AG04450 (cell line): ENCODE measurements at places on chromosomes 1 and 21.

- peak; percentile 30 for DNase-seq
Measured at GRCh38 chr1:229258031-229258756, 12.7 kb upstream of the RAB4A start.

DNA sequence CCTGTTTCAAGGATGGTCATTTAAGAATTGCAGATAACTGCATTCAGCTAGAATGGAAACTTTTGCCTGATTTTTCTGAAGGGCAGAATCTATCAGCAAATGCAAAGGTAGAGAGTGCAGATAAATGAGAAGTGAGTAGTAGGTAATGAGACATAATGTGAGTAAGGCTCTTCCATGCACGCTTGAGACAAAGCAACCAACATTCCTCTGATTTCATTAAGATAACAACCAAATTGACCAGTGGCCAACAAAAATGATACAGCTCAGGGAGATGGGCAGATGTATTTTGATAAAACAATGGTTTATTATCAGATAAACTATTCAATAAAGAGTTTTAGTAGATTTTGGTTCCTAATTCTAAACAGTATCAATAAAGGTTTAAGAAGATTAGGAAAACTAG, 404.4 kb upstream of the PBX1 start:
- DNase-seq = no peak

- no peak for DNase-seq
Measured at GRCh38 chr1:207847116-207847515, 63.8 kb downstream of the CD34 start.

GRCh38 chr1:48068206-48068605, 71.0 kb upstream of the TRABD2B start:
- DNase-seq = no peak

GRCh38 chr21:17532292-17532691, 19.4 kb downstream of the CXADR start:
- no peak for DNase-seq

- DNase-seq = no peak
Measured at GRCh38 chr1:219897914-219898313, 30.4 kb downstream of the SLC30A10 start.

DNA sequence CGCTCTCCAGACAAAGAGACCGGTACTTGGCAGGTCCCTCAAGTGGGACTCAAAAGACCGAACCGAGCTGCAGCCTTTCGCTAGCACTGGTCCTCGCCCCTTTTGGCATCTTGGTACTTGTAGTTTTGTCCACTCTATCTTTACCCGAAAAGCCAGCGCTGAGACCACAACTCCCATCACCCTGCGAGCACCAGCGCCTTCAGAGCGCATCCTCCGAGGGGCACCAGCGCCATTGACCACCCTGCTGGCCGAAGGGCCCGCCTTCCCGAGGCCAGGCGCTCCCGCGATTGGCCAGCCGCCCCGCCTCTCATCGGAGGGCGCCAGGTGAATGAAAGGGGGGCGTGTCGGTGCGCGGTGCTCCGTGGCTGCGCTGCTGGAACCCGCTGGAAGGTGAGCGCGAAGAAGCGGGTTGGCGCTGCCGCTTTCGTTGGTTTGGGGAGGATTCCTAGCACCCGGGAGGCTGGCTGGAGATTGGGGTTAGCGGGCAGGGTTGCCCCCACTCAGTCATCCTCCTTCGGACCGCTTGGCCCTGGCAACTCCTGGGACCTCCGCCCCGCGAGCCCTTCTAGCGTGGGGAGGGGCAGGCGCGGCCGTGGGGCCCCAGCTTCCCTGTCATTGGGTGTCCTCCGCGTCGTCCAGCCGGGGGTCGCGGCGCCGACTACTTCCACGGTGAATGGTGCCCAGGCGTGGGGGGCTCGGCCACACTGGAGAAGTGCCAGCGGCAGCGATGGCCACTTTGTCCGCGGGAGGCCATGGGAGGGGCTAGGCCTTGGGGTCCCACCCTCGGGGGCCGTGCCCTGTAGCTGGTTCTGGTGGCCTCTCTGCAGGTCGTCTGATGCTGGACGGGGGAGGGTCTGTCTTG, at the start of gene ZBTB8B:
ZBTB8B (plus strand) TSS at position 357 of the 862 bp plus-strand sequence. CDS start 5,553 bp downstream, outside the sequence.
- peak; percentile 10 for DNase-seq

DNA sequence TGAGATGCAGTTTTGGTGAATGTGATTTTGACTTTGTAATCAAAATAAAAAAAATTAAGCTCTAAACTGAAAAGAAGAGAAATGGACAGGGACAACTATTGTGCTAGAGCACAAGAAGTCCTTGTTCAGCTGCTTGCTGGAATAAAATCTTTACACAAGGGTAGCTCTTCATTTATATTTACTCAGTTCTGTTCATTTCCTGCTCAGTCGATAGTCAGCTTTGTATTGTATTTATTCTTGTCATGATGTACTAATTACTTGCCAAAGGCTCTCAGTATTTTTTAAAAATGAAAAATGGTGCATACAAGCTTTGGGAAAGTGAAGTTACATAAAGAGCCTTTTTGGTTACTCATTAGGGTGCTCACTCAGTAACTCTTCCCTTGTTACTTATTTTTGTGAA, 17.8 kb downstream of the F5 start:
- no peak for DNase-seq

GRCh38 chr1:150566589-150567340, 12.6 kb downstream of the MCL1 start:
- no peak for DNase-seq

DNA sequence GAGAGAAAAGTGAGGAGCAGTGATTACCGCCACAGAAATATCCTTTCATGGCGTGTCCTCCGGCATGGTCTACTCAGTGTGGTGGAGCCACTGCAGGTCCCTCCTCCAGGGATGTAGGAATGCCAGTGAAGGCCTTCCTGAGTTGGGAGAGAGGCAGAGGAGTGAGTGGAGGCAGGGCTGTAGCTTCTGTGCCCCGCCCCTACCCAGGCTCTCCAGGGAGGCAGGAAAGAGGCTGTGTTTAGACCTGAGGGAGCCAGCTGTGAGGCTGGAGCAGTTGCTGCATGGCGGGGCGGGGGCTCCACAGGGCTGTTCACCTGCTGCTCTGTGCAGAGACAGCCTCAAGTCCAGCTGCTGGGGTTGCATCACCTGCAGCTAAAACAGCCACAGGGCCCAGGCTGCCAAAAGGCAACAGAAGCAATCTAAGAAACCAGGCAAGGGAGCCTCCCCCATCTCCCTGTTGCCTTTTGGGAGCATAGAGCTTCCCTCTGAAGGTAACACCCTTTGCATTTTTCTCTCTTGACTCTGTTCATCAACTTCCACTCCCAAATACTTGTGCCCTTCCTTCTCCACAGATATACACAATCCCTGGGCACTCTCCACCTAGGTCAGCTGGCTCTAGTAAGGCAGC, 801 bp upstream of the ANXA9 start:
- DNase-seq = no peak

DNA sequence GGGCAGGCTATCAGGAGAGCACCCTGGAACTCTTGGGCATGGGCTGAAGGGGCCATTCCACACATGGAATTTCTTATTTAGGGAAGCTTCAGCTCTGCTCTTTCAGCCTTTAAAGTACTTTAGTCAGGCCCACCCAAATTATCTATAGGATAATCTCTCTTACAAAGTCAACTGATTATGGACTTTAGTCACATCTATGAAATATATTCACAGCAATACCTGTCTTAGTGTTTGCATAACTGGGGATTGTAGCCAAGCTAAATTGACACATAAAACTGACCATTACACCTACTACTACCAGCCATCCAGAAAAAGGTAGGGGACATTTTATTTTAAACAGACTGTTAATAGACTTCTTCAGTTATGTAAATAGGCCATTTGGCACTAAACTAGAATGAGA, 114.9 kb upstream of the VANGL1 start:
- DNase-seq = no peak

DNA sequence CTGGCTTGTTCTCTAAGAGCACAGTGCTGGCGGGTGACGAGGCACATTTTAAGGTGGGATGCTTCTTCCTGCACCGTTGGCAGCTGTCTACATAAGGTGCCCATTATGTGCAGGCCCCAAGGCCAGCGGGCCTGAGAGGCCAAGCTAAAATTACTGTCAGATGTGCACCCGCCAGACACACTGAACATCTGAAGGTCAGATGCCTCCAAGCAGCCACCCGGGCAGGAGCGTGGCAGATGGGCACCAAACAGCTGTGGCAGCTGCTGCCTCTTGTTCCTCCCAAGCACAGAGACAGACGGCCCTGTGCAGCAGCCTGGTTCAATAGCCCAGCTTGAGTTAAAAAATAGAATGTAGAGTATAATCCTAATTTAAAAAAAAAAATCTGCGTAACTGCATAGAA, 211.9 kb upstream of the EDN2 start:
- DNase-seq = no peak

- no peak for DNase-seq
Measured at GRCh38 chr1:226654668-226655055, 84.4 kb downstream of the ITPKB start.

DNA sequence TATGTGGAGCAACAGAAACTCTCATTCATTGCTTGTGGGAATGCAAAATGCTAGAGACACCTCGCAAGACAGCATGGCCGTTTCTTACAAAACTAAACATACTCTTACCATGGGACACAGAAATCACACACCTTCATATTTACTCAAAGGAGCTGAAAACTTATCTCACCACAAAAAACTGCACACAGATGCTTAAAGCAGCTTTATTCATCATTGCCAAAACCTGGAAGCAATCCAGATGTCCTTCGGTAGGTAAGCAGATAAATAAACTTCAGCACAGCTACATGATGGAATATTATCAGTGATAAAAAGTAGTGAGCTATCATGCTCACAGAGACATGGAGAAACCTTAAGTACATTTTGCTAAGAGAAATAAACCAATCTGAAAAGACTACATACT, 124.3 kb downstream of the RERE start:
- DNase-seq = no peak

- no peak for DNase-seq
Measured at GRCh38 chr1:241957692-241958494, at the start of gene BECN2. BECN2 (plus strand) TSS chr1:241957767; CDS start chr1:241957767, 0 bp downstream.

- DNase-seq = no peak
Measured at GRCh38 chr1:174657893-174658292, 210.1 kb downstream of the GPR52 start.

GRCh38 chr1:242718967-242719366, 194.5 kb upstream of the PLD5 start:
- DNase-seq = no peak

- DNase-seq = no peak
Measured at GRCh38 chr1:243543501-243543900, 287.7 kb downstream of the SDCCAG8 start.

- DNase-seq = no peak
Measured at GRCh38 chr21:33256019-33256418, 10.1 kb upstream of the IL10RB start.

GRCh38 chr1:211484755-211485479, 7.0 kb downstream of the RD3 start:
- no peak for DNase-seq

DNA sequence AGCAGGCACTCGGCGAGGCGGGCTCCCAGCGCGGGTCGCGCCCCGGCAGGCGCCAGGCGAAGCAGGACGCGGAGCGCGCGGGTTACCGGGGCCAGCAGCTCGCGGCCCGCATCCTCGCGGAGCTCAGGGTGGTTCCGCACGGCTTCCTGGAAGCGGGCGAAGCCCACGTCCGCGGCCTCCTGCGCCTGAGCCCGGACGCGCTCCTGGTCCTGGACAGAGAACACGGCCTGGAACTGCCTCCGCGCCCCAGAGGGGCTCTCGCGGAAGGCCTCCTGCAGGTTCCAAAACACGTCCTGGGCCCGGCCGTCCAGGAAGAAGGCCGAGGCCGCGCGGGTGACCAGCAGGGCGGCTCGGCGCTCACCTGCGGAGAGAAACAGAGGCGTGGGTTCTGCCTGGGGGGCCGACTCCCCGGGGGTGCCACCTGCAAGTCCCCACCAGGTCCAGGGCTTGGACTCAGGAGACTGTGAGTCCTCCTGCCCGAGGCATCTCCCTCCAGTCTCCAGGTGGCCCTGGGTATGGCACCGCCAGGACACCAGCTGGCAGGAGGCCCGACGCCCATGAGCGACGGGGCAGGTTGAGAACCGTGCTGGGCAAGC, 11.4 kb downstream of the TTC34 start:
- no peak for DNase-seq

GRCh38 chr1:119340861-119341261, 27.7 kb upstream of the HAO2 start:
- DNase-seq = no peak

- DNase-seq = no peak
Measured at GRCh38 chr1:154572468-154573167, 5.0 kb downstream of the CHRNB2 start.

- DNase-seq = no peak
Measured at GRCh38 chr1:159804924-159805323, 2.8 kb downstream of the FCRL6 start.

DNA sequence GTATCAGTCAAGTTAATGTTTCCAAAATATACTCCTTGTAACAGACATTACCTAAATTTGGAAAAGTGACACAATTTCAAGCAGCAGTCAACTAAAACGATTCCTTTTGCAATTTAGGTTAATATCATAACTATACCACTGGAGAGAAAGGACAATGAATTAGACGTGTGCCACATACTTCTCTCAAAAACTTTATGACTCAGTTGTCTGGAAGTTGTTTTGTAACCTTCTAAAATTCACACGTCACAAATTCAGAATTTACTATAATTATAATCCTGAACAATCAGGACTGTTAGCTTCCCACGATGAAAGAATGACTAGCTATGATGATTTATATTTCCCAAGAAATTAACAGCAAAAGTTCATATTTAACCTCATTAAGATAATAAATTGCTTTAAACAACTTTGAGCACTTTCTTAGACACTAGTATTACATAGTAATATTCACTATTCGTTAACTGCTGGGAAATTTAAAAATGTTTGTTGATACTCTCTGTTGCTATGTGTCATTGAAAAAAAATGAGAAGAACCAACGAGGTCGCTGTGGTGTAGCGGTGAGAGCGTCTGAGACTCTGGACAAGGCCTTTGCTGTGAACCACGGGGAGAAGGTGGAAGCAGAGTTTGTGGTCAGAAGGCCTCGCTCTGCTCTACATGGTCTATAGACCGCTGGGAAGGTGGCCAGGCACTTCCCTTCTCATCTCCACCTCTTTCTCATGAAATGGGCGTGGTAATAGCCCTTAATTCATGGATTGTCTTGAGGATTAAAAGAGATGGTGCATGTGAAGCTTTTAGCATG, 27.9 kb upstream of the BATF3 start:
- no peak for DNase-seq

GRCh38 chr1:9251501-9251900, 16.9 kb downstream of the H6PD start:
- DNase-seq = no peak

GRCh38 chr1:7454052-7454815, 316.9 kb upstream of the VAMP3 start:
- no peak for DNase-seq

- DNase-seq = no peak
Measured at GRCh38 chr1:52702886-52703787, 5.0 kb upstream of the COA7 start.
